ENCODE measurements at places on chromosomes 2 and 18. TPM values are rescaled to one million over a fixed set of nuclear protein-coding genes. Genes with fewer than 3 reads are reported as not detected.

TPGS2 gene
- 208 TPM for total RNA-seq

USP34 gene
- 136 TPM for total RNA-seq

FOXI3 gene
- total RNA-seq, result not detected

ATP8B1 gene
- 40.2 TPM for total RNA-seq

ERFE gene
- 3.7 TPM for total RNA-seq

ABI2 gene
- total RNA-seq, result 47.8 TPM

PSMA8 gene
- total RNA-seq, result not detected

SPHKAP gene
- total RNA-seq, result not detected

CFC1 gene
- not detected for total RNA-seq

DUSP19 gene
- total RNA-seq, result 3.5 TPM

FAHD2B gene
- 9.3 TPM for total RNA-seq

CHRNG gene
- total RNA-seq, result not detected

TLX2 gene
- total RNA-seq, result 0.11 TPM

IL1RN gene
- total RNA-seq, result not detected

FHOD3 gene
- total RNA-seq, result 38.3 TPM

TRAF3IP1 gene
- 10.3 TPM for total RNA-seq

CFAP210 gene
- 0.26 TPM for total RNA-seq

HTR2B gene
- 1.2 TPM for total RNA-seq

EPB41L3 gene
- total RNA-seq, result 39.6 TPM

NT5DC4 gene
- total RNA-seq, result not detected

AMER3 gene
- total RNA-seq, result not detected

GNLY gene
- total RNA-seq, result not detected

SALL3 gene
- not detected for total RNA-seq

ARHGAP15 gene
- not detected for total RNA-seq

Measured in articular chondrocyte of knee joint (primary cell).